ENCODE measurements at places on chromosomes 7 and 10.

DNA sequence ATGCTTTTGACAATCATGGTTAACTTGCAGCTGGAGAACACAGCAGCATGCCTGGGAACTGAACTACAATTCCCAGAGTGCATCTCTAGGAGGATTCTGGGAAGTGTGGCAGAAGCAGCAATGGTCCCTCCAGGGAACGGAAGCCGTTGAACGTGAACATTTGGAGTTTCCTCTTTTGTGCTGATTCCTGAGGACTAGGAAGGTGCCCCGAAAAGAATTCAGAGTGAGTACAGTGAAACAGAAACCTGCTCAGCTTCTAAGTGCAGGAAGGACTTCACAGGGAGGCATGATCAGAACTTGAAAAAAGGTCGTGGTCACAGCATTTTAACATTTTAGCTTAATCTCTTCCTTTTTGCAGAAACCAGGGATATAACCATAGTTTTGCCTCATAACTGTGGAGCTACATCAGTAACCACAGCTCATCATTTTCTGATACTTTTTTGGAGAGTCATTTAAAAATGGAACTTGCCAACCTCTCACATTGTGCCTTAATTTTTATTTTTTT is at the start of gene NUDT13:
Gene NUDT13 (plus strand): TSS at position 111 of the 505 bp plus-strand sequence. CDS start 3,911 bp downstream, outside the sequence.
- peak; percentile 82 for DNase-seq

DNA sequence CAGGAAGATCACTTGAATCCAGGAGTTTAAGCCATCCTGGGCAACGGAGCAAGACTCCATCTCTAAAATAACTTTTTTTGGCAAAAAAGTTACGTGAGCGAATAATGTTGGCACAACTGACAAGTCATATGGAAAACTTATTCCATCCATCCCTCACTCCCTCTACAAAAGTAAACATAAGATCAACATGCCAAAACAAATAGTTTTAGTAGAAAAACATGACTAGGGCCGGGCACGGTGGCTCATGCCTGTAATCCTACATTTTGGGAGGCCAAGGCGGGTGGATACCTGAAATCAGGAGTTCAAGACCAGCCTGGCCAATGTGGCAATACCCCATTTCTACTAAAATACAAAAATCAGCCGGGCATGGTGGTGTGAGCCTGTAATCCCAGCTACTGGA is 25.6 kb downstream of the SLC25A16 start:
- DNase-seq, result no peak

GRCh38 chr7:44977959-44978335 is 868 bp downstream of the MYO1G start:
- no peak for DNase-seq

GRCh38 chr7:19869979-19870378 is 96.6 kb upstream of the TMEM196 start:
- no peak for DNase-seq

GRCh38 chr10:122165484-122166276 is 105.4 kb upstream of the BTBD16 start:
- no peak for DNase-seq

DNA sequence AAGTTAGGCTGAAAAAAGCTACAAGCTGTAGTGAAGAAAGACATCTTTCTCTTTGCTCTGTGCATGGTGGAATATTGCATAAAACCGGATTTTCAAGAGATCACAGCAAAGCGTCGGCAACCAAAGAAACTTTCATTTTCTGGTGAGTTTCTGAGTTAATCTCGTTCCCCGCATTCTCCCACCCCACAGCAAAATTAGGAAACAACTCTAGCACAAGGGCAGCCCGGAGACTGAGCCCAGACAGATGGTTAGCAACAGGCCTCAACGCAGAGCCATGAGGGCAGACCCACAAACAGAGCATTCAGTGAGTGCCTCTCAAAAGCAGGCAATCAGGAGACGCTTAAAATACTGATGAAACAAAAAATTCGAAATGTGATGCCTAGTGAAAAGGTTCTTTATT is 396.1 kb upstream of the KLF6 start:
- DNase-seq, result no peak
